Kidney (tissue), 22 donors: ENCODE measurements at places on chromosomes 4 and X. TPM values are rescaled to one million over a fixed set of nuclear protein-coding genes. Genes with fewer than 3 reads are reported as not detected.

RTL3 gene
- not detected for total RNA-seq

RHOH gene
- 14.1 TPM for total RNA-seq

ZMAT1 gene
- 20.0 TPM for total RNA-seq

DNA sequence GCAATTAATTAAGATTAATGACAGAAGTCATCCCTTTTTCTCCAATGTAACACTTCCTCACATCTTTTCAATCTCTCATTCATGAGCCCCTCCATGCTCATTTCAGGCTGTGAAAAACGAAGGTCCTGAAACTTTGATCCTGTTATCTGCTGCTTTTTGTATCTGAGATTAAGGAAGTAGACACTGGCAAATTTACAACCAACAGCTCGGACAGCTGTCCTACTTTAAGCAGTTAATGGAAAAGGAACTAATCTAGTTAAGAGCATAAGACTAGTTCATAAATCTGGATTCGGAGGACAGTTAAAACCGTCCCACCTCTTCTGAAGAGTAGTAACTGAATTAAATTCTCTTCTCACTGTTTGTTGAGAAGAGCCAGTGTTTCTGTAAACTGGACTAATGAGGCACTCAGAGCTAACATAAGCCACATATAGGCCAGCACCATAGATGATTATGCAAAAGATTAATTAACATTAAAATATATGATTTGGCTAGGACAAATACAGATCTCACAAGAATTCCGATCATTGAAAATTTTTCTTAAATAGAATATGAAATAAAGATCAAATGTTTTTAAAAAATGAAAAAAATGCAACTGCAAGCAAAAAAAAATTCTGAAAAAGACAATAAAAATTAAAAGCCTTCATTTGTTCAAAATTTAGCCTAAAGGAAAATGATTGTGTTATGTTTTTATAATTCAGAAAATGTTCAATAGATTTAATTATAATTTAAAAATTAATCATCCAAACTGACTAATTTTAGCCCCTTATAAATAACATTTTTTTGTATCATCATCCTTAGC lies 114.4 kb downstream of the ANTXR2 start:
- no peak for DNase-seq

- DNase-seq, result no peak
Measured at GRCh38 chr4:109065006-109065405, 237.5 kb downstream of the COL25A1 start.

DNA sequence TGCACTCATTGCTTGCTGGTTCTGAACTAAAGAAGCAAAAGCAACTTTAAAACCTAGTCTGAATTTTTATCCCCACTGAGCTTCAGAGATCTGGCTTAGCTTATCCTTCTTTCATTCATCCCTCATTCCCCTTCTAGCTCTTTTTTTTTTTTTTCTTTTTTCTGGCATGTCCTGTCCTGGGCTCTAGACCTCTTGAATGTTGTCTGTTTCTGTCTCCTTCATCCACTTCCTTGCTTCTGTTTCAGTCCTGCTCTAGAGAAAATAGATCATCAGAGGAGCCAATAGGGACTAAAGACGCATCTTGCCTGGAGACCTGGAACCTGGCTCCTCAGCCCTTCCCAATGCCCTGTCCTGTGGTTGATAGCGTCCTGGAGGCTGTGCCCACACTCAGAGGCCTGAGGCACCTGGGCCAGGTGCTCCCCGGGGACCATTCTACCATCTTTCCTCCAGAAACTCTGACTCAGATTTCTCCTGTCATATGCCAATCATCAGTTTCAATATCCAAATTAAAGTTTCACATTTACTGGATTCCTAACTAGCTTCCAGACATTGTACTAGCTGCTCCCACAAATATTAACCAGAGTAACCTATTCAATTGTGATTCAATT lies 115.7 kb upstream of the GATB start:
- DNase-seq, result no peak

- DNase-seq, result no peak
Measured at GRCh38 chrX:10979956-10980355, 131.2 kb upstream of the HCCS start.

GRCh38 chrX:135003876-135004623 lies 13.3 kb downstream of the SMIM10 start:
- DNase-seq, result peak; percentile 95

DNA sequence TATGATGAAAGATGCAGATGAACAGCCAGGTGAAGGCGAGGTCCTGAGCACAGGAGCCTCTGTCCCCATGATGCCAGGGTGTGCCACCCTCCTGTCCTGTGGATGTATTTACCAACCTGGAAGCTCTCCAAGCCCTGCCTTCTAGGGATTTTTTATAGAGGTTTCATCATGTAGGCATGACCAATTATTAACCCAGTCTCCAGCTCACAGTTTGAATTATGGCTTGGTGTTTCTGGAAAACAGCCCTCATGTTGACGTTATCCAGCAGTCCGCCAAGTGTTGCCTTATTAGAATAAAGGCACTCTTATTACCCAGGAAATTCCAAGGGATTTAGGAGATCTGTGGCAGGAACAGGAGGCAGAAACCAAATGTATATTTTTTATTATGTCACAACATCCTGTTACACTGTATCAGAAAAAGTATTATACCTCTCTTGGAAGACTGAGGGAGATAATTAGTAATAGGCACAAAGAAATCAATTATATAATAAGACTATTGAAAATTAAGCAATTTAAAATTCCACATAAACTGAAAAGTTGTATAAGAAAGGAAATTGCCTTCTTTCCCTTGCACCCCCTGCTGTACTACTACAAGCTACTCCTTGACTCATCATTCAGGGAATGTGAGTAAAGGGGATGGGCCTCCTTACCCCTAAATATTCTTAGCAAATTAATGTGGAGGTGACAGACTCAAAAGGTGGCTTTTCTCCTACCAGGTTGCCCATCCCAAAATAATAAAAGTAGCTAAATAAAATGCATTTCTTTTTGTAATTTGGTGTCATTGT lies 129.6 kb downstream of the ZNF330 start:
- peak; percentile 74 for DNase-seq
